Activated naive CD4-positive, alpha-beta T cell treated with anti-CD3 and anti-CD28 coated beads, Interleukin-2, amount 50 U/mL, for 16 hours (primary cell): ENCODE measurements at places on chromosomes 5 and 9.

DNA sequence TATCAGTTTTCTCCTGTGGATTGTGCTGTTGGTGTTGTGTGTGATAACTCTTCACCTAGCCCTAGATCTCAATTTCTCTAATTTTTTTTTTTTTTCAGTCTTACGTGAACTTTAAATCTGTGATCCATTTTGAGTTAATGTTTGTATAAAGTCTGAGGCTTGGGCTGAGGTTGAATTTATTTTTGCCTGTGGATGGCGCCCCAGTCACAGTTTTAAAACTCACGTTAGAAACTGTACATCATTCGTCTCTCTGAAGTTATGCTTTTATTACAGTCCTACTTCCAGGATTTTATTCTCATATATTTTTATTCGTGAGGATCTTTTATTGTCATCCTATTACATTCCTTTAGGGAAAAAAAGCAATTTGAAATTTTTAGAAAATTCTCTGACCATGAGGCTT lies 103.1 kb downstream of the EHMT1 start:
- DNase-seq, result no peak

- DNase-seq, result no peak
Observed at GRCh38 chr9:31471010-31471409, 913.4 kb upstream of the ACO1 start.

- no peak for DNase-seq
Observed at GRCh38 chr5:71564895-71565294, 22.2 kb upstream of the MCCC2 start.

GRCh38 chr9:14752871-14753270 lies 30.3 kb upstream of the CER1 start:
- DNase-seq, result no peak

GRCh38 chr5:69084903-69085302 lies 8.9 kb upstream of the SLC30A5 start:
- no peak for DNase-seq

- DNase-seq, result no peak
Observed at GRCh38 chr9:101977614-101978210, 239.3 kb upstream of the GRIN3A start.

DNA sequence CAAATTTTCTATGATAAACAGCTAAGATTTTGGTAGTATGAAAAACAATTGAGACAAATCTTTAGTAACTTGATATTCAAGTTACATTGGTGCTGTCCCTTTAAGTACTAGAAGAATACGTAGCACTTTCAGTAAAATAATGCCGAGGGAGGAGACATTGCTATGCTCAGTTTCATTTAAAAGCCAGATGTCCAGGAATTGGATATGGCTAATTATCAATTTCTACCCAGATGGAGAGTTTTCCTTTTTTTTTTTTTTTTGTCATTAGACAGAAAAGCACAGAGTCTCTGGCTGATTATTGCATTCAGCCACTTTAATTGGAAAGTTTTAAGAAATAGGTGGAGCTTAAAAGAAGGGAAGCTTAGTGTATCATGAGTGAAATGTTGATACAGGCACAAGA lies 40.4 kb upstream of the APC start:
- no peak for DNase-seq

DNA sequence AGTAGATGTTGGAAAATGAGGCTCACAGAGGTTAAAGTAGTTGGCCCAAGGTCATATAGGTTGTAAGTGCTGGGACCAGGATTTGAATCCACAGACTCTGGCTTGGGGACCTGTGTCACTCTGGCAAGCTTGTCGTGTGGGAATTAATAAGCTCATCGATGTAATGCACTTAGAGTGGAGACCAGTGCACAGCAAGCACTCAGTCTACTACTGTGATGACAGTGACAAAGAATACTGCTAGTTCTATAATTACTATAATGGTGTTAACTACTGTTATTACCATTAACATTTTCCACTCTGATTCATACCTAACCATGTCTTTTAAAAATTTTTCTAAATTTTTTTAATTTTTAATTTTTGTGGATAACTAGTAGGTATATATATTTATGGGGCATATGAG lies 12.8 kb downstream of the PAM start:
- DNase-seq, result peak; percentile 17

GRCh38 chr9:129628709-129629108 lies 2.7 kb downstream of the NTMT1 start:
- DNase-seq, result no peak

DNA sequence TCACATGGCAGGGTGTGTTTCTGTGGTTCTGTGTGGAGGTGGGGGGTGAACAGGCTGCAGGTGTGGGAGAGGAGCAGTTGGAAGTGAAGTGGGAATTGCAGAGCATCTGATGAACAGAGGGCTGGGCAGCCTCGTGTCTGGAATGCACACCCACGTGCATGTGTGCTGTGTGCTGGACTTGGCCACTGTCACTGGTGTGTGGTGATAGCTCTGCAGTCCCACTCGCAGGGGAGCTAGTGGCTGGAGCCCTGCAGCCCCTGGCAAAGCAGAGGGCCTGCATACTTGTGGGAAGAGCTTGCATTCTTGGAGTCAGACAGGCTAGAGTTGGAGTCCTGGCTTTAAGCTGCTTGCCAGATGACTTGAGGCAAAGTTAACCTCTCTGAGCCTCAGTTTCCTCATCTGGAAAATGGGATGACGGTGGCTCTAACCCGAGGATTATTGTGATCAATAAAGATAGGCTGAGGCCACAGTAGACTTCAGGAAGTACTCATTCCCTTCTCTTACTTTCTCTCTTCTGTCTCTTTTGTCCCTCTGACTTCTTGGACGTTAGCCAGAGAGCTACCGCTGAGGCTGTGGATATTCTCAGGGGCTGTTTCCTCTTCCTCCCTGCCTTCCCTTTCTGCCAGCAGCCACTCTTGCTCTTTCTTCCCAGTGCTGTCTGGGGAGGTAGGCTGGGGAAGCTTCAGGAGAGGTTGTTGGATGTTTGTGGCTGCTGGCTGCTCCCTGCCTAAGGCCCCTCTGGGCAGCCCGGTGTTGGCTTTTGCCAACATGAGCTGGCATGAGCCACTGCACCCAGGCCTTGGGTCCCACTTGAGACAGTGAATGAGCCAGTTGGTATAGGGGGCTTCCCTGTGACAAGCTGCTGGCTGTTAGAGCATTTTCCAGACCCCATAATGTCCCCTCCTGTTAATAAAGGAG lies 18.3 kb downstream of the PSAT1 start:
- DNase-seq, result no peak

DNA sequence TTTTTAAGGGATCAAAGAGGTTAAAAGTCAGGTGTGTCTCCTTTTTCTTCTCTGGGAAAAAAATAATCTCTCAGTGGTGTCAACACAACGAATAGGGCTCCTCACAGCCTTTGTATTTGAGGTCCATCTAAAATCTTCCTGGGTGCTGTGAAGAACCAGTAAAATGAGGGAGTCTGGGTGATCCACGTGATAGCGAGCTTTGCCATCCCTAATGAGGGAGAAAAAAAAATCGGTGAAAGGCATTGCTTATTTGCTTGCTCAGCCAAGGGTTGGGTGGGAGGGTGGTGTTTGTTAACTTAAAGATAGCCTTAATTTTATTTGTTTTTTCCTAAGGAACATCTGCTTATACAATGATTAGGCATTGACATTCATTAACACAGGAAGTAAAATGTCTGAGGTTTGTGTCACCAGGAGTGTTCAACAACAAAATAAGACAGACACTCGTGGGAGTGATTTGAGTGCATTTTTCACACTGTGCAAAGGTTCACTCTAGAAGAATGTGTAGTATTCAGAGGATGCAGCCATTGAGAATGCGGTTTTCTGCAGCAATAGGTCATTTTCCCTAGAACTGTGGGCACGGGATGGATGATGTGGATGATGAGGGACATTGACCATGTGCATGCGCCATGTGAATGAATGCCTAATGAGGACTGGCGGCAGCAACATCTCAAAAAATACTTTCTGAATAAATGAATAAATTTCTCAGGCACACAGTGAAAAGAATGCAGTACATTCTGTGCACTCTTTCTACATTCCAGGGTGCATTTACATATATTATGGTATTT lies 369.5 kb downstream of the NTRK2 start:
- DNase-seq, result no peak

DNA sequence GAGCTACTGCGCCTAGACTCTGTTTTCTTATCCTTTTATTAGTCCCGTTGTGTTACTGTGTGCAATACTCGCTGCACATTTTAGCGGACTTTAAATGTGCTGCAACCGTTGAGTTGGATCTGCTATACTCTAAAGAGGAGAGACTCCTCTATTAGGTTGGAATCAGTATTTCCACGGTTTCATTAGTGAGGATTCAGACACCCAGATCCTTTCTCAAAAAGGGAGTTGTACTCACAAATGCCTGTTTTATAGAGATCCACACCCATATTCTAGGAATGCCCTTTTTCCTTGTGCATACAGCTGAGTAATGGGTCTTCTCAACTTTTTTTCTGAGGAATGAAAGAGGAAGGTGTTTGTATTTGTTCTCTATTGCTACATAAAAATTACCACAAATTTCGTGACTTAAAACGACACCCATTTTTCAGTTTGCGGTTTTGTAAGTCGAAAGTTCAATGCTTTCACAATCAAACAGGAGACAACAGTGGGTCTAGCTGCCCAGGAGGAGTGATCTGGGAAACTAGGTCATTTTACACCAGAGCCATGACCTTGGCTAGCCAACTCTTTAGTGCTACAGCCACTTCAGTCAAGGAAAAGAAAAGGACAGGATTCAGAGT lies 52.8 kb upstream of the SLC44A1 start:
- DNase-seq, result no peak

DNA sequence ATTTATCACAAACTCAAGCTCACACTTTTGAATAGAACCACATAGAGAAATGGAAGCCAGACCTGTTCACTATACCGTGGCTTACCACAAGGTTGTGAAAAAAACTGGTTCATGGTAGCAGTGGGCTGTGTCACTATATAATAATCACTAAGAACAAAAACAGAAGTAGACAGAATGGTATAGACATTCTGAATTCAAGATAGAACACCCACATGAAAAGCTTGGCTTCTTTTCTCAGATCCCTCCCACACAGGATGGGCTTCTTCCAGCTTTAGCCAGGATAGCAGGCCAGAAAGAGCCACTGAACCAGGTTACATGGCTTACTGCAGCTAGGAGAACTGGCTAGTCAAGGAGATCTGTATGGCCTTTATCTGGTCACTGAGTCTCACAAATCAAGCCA lies 6.1 kb upstream of the NRG2 start:
- DNase-seq, result no peak

DNA sequence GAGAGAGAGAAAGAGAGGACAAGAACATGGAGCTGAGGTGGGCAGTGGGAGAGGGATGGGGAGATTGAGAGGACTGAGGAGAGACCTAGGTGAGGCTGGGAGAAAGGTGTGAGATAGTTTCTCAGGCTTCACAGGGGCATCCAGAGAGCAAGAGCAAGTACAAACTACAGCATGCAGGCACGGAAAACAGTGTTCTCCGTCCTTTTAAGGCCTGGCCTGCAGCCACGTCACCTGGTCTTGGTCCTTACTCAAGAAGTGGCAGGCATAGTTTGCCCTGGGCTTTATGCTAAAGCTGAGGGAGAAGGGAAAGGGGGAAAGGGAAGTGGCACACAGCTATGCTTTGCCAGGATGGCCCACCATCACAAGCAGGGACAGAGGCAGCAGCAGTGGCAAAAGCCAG lies 65.7 kb downstream of the SIL1 start:
- no peak for DNase-seq

GRCh38 chr5:89308606-89309040 lies 425.6 kb upstream of the MEF2C start:
- no peak for DNase-seq

DNA sequence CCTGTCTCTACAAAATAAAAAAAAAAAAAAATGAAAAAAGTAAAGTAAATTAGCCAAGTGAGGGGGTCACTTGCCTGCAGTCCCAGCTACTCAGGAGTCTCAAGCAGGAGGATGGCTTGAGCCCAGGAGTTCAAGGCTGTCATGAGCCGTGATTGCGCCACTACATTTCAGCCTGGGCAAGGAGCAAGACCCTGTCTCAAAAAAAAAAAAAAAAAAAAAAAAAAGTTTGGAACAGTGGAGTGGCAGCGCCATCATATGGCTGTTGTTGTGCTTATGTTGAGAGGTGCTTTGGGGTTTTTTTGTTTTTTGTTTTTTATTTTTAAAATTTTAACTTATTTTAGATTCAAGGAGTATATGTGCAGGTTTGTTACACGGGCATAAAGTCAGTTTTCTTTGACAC lies 3.6 kb downstream of the BRIX1 start:
- DNase-seq, result no peak

- no peak for DNase-seq
Observed at GRCh38 chr5:57600321-57600720, 117.7 kb upstream of the ACTBL2 start.
